Osteocyte (in vitro differentiated cells): ENCODE measurements at places on chromosomes 16 and 17. TPM values are rescaled to one million over a fixed set of nuclear protein-coding genes. Genes with fewer than 3 reads are reported as not detected.
A peak's percentile ranks its signal among the peaks of the same experiment; 100 is the strongest.

DNA sequence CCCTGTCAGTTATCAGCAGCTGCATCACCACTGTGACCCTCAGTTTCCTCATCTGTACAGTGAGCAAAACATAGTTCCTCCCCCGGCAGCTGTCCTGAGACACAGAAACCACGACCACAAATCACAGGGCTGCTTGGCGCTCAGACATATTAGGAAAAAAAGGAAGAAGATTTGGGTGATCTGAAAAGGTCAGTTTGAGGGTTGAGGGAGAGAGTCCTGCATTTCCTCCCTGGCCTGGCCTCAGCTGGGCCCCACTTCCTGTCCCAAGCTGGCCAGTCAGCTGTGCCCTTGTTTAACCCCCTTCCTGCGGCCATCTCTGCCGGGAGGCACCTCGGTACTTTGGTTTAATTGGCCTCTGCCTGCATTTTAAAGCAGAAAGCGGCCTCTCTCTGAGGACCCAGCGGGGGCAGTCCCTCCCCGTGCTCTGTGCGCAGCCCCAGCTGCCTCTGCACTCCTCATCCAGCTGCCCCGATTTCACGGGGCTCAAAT is 24.0 kb upstream of the CIBAR2 start:
- H3K4me3 ChIP-seq, result no peak overlapping the region
- H3K27ac ChIP-seq, result no peak overlapping the region
- no peaks in the 10 kb centered on the region for H3K36me3 ChIP-seq
- H3K4me1 ChIP-seq, result peaks cover 27% of the 10 kb centered on the region

- peaks cover 3% of the 10 kb centered on the region for H3K36me3 ChIP-seq
- no peak overlapping the region for H3K4me3 ChIP-seq
- H3K27me3 ChIP-seq, result peaks cover 7% of the 10 kb centered on the region
- H3K27ac ChIP-seq, result no peak overlapping the region
- no peaks in the 10 kb centered on the region for H3K4me1 ChIP-seq
- no peak for DNase-seq
Observed at GRCh38 chr16:72132726-72133125, 39.1 kb downstream of the DHX38 start.

DNA sequence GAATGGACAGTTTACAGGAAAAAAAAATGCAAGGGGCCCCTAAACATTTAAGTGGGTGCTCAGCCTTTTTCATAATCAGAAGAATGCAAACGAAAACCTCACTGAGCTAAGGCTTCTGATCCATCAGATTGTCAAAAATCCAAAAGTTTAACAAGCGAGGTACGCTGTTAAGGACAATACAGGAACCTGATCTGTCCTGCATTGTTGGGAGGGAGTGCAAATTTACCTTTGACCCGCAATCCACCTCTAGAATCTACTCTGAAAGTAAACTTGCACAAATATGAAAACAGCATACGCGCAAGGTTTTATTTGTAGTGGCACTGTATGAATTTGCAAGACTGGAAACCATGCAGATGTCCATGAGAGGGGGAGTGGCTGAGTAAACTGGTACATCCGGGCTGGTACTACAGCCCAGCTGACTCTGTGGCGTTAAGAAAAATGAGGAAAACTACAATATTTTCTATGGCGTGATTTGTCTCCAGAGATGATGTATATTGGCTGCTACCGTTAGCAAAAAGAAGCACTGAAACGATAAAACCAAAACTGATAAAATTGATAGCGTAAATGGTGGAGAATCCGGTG is 28.8 kb upstream of the ST6GALNAC1 start:
- peaks cover 31% of the 10 kb centered on the region for H3K4me1 ChIP-seq
- no peaks in the 10 kb centered on the region for H3K27me3 ChIP-seq
- H3K27ac ChIP-seq, result peak overlapping the region; percentile 55
- no peak for DNase-seq
- H3K36me3 ChIP-seq, result peaks cover 11% of the 10 kb centered on the region
- H3K4me3 ChIP-seq, result peak overlapping the region; percentile 76

DNA sequence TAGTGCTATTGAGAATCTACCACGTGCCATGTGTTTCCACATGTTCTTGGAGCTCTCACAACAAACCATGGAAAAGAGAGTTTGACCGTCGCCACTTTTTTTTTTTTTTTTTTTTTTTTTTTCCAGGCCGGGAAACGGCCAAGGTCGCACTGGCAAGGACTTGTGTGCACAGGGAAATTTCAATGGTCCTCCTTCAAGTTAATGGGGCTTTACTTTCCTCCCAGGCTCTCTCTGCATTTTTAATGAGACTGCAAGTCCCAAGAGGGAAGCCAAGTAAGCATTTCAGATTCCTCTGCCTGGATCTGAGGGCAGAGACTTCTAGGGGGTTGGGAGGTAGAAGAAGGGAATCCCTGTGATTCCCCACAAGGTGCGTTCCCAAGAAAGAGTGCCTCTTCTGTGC is 94.7 kb upstream of the MPHOSPH6 start:
- H3K36me3 ChIP-seq, result no peaks in the 10 kb centered on the region
- H3K4me1 ChIP-seq, result no peaks in the 10 kb centered on the region
- no peak overlapping the region for H3K4me3 ChIP-seq
- DNase-seq, result no peak
- H3K27ac ChIP-seq, result no peak overlapping the region

DNA sequence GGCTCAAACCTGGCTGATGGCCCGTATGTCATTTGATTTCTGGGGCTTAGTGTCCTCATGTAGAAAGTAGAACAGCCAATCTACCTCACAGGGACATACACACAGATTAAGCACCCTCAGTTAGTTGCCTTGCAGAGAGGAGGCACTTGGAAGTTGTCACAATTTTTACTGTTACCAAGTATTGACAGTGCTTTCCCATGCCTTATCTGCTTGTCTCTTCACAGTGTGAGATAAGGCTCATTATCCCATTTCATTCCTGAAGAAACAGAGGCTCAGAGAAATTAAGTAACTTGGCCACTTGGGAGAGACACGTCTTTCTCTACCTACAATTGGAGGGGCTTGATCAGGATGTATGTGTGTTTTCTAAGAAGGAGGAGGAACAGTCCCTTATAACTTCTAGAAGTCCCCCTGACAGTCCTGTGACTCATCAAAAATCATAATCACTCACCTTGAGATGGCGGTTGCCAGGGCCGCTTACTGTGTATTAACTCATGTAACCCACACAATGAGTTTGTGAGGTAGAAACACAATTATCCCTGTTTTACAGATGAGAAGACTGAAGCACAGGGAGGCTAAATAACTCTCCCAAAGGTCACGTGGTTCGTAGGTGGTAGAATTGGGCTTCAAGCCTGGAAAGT is 56.9 kb upstream of the LHX1 start:
- H3K27ac ChIP-seq, result no peak overlapping the region
- no peaks in the 10 kb centered on the region for H3K4me1 ChIP-seq
- no peaks in the 10 kb centered on the region for H3K36me3 ChIP-seq
- no peak for DNase-seq

- H3K27me3 ChIP-seq, result no peaks in the 10 kb centered on the region
- no peak for DNase-seq
- no peak overlapping the region for H3K4me3 ChIP-seq
- no peaks in the 10 kb centered on the region for H3K4me1 ChIP-seq
Observed at GRCh38 chr16:89123831-89124100, 30.1 kb downstream of the ACSF3 start.

DNA sequence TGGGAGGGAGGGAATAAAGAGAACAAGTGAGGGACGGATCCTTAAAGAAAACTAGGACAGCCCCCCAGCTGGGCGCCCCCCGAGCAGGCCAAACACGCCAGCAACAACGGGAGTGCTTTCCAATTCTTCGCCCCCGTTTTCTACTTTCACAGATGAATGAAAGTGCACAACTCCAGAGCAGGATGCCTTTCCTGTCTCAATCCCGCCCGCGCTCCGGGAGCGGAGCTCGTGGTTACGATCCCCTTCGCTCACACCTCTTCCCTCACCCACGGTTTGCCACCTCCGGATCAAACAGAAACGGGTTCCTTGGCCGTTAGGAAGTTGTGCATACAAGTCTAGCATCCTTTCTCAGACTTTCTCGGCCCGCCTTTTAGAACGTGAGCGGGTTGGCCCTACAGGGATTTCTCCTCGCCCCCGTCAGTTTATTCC is 680 bp downstream of the SKA2 start:
- no peaks in the 10 kb centered on the region for H3K36me3 ChIP-seq
- no peak for DNase-seq
- H3K27ac ChIP-seq, result no peak overlapping the region
- H3K27me3 ChIP-seq, result no peaks in the 10 kb centered on the region
- peaks cover 52% of the 10 kb centered on the region for H3K4me1 ChIP-seq
- no peak overlapping the region for H3K4me3 ChIP-seq

DNA sequence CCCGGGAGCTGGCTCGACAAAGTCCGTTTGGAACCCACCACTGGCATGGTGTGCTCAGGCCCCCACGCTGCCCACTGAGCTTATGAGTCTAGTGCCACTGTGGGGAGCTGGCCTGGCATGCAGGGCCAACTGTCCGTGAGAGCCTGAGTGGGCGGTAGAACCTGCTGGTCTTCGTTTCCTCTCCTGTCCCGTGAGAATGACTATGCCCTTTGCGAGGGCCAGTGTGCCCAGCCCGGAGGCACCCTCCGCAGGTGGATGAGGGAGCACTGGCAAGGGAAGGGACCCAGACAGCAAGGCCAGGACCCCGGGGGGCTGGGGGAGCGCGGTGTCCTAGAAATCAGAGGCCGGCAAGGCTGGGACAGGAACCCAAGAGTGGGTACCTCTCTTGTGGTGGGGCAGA is 3.2 kb downstream of the BAIAP3 start:
- no peak for DNase-seq
- no peak overlapping the region for H3K27ac ChIP-seq
- H3K4me1 ChIP-seq, result peaks cover 8% of the 10 kb centered on the region
- H3K36me3 ChIP-seq, result no peaks in the 10 kb centered on the region
- H3K4me3 ChIP-seq, result no peak overlapping the region

DNA sequence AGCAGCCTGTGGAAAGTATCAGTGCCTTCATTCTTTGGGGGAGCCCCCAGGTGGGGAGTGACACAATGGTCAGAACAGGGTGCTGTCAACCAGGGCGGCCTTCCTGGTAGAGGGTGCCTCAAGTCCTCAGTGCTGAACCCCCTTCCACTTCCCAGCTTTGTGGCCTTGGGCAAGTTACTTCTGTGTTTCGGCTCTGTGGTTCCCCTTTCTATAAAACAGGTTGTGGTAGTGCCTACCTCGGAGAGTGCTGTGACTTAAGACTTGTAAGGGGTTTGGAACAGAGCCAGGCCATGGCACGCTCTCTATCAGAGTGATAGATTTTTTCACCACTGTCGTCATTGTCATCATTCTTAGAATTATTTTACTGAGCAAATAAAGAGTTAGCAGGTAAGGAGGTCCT is 141.1 kb downstream of the CCDC182 start:
- H3K4me1 ChIP-seq, result peaks cover 26% of the 10 kb centered on the region
- H3K4me3 ChIP-seq, result no peak overlapping the region
- no peaks in the 10 kb centered on the region for H3K27me3 ChIP-seq
- no peak for DNase-seq
- H3K27ac ChIP-seq, result no peak overlapping the region

GRCh38 chr16:88798073-88798472 is 5.5 kb upstream of the CDT1 start:
- no peak overlapping the region for H3K27ac ChIP-seq
- peaks cover 3% of the 10 kb centered on the region for H3K4me1 ChIP-seq
- no peaks in the 10 kb centered on the region for H3K27me3 ChIP-seq
- H3K36me3 ChIP-seq, result no peaks in the 10 kb centered on the region

DNA sequence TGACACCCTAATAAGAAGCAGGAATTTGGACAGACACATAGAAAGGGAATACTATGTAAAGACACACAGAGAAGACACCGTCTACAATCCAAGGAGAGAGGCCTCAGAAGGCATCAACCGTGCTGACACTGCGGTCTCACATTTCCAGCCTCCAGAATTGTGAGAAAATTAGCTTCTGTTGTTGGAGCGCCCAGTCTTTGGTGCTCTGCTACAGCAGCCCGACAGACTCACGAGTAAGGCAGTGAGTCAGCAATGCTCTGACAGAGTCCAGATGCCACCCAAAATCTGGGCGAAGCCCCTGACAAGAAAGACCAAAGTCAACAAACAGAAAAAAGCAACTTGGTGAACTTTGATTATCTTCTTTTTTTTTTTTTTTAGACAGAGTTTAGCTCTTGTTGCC is 32.5 kb upstream of the RAI1 start:
- no peak overlapping the region for H3K4me3 ChIP-seq
- H3K36me3 ChIP-seq, result no peaks in the 10 kb centered on the region
- no peaks in the 10 kb centered on the region for H3K4me1 ChIP-seq
- DNase-seq, result no peak
- peaks cover 8% of the 10 kb centered on the region for H3K27me3 ChIP-seq
- no peak overlapping the region for H3K27ac ChIP-seq

DNA sequence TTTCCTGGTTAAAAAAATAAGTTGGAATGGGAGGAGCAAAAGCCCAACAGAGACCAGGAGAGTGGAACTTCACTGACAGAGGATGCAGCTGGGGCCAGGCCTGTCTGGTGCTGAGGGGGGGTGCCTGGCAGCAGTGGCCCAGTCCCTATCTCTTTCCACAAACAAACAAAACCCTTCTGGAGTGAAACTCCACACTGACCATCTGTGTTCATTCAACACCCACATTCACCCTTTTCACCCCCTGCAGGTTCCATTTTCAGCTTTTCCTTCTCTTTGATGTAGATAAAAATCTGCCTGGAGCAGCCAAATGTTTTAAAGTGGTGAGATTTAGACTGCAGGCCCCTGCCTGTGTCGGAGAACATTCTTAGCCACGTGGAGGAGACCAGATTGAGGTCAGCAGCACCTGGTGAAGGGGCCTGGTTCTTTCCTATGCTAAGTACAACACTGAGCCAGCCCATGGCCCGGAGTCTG is 161.4 kb upstream of the CDH11 start:
- H3K27me3 ChIP-seq, result no peaks in the 10 kb centered on the region
- H3K4me1 ChIP-seq, result peaks cover 35% of the 10 kb centered on the region
- no peak overlapping the region for H3K4me3 ChIP-seq
- DNase-seq, result no peak
- H3K27ac ChIP-seq, result peak overlapping the region; percentile 35
- H3K36me3 ChIP-seq, result no peaks in the 10 kb centered on the region

DNA sequence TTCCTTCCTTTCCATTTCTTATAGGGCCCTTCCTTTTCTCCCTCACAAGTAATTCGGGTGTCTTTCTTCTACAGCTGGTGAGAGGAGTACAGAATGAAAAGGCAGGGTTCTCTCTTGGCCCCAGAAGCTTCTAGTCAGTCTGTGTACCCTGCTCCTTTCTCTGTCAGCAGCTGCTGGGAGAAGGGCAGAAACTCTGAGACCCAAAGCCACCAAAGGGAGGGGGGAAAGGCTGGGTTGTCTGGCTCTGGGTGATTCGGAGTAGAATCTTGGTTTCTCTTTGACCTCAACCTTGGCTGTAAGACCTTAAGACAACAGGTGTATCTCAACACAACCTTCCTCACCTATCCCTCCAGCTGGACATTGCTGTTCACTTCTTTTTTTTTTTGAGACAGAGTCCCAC is 3.3 kb upstream of the NR1D1 start:
- H3K27ac ChIP-seq, result no peak overlapping the region
- no peaks in the 10 kb centered on the region for H3K36me3 ChIP-seq
- no peak overlapping the region for H3K4me3 ChIP-seq

The SLC22A31 gene
- not detected in 2 replicates for total RNA-seq

The TEX14 gene
- total RNA-seq, result 0.13 and 0.27 TPM in 2 replicates

The ABCA8 gene
- total RNA-seq, result 34.1 and 37.0 TPM in 2 replicates

The CD7 gene
- total RNA-seq, result 1.0 TPM in 2 replicates

The PEMT gene
- 25.6 and 31.0 TPM in 2 replicates for total RNA-seq

The RNF222 gene
- not detected in 2 replicates for total RNA-seq

The ATAD5 gene
- 3.0 TPM in 2 replicates for total RNA-seq

The MMP2 gene
- 421 and 452 TPM in 2 replicates for total RNA-seq

The TLE7 gene
- not detected in 2 replicates for total RNA-seq
